ENCODE measurements at places on chromosomes 4 and X.

- no peak for DNase-seq
Measured at GRCh38 chr4:93289241-93289640, 539.3 kb upstream of the ATOH1 start.

DNA sequence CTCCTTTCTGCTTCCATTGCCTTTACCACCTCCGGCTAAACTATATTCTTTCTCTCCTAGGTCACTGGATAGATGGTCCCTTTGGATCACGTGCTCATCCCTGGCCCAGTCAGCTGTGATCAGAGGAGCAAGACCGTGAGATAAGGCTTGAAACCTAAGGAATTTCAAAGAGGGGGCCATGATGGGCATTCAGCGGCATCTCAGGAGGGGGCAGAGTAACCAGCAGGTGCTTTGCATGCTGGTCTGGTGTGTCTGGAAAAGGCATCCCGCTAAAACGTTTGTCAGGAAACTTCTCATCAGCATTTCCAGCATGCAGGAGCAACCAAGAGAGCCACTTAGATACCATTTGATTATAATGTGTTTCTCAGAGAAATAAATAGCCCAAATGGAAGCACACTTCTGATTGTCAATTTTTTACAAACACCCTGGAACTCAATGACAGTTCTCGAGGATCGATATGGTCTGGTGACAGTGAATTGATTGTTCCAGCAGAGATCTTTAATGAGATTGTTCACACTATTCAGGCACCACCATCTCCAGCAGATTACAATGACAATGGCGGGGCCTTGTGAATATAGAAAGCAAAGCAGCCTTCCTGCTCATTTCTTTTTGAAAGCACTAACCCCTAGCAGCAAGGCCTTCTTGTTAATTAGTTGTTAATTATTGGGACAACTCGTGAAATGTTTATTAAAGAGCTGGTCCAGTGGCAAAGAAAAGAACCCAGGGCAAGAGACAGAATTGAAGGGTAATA lies 327.1 kb downstream of the PTTG2 start:
- DNase-seq = no peak

DNA sequence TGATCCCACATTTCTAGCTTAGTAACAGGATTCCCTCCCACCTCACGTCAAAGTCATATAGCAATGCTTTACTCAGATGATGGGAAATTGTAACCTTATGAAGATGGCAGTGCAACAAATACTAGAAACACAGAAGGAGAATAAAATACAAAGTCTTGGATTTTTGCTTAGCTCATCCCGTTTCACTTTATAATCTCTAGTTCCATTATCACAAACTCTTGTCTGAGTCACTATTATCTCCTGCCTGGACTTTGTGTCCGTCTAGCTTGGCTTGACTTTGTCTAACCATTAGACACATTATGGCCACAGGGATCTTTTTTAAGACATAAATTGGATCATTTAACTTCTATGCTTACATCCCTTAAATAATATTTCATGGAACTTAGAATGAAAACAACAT lies 127.1 kb upstream of the GABRG1 start:
- no peak for DNase-seq

DNA sequence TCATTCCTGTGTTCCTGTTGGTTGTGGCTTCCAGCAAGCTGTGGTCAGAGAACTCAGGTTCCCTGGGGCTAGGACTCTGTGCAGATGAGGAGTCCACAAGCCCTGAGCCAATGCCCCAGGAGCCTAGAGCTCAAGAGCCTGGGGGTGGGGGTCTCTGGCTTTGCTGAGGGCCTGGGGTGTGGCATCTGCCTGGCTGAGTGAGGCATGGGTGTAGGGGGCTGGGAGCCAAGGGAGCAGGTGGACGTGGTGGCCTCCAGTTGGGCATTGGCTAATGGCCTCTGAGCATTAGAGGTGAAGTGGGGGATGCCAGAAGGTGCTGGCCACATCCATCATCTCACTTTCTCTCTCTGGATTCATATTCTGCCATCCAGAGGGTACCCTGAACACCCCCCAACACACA lies 5.3 kb upstream of the MAMLD1 start:
- DNase-seq = no peak

DNA sequence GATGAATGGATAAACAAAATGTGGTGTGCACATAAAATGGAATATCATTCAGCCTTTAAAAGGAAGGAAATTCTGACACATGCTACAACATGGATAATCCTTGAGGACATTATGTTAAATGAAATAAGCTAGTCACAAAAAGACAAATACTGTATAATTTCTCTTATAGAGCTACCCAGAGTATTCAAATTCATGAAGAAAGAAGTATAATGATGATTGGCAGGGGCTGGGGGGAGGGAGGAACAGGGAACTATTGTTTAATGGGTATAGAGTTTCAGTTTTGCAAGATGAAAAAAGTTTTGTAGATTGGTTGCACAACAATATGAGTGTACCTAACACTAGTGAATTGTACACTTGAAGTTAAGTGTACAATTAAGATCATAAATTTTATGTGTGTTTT lies 153.9 kb upstream of the STK26 start:
- no peak for DNase-seq

All from activated CD8-positive, alpha-beta memory T cell treated with anti-CD3 and anti-CD28 coated beads for 48 hours (primary cell).